ENCODE measurements at places on chromosomes 5 and 9.

GRCh38 chr5:173530547-173530946 is 85.9 kb downstream of the BOD1 start:
- no peak for DNase-seq

DNA sequence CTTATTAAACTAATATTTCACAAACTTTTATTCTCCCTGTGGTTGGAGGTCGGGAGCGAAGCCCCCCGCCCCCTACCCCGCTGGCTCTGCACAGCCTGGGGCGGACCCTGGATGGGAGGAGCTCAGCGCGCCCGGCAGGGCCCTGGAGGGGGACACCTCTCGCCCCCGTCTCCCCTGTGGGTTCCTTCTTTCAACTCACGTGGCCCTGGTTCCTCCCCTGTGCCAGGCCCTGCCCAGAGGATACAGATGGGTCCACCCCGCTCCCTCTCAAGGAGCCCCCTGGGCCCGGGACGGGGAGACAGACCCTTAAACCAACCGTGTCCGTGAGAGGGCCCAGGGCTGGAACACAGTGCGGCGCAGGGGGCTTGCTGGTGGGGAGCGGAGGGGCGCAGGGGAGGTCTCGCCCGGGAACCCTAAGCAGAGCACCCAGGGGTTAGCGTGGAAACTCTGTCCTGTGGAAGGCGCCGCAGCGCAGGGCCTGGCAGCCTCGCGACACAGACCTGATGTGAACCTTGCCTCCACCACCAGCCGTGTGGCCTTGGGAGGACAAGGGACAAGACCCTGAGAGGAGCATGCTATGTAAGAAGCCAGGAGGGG is 103.7 kb upstream of the MVB12B start:
- no peak for DNase-seq

DNA sequence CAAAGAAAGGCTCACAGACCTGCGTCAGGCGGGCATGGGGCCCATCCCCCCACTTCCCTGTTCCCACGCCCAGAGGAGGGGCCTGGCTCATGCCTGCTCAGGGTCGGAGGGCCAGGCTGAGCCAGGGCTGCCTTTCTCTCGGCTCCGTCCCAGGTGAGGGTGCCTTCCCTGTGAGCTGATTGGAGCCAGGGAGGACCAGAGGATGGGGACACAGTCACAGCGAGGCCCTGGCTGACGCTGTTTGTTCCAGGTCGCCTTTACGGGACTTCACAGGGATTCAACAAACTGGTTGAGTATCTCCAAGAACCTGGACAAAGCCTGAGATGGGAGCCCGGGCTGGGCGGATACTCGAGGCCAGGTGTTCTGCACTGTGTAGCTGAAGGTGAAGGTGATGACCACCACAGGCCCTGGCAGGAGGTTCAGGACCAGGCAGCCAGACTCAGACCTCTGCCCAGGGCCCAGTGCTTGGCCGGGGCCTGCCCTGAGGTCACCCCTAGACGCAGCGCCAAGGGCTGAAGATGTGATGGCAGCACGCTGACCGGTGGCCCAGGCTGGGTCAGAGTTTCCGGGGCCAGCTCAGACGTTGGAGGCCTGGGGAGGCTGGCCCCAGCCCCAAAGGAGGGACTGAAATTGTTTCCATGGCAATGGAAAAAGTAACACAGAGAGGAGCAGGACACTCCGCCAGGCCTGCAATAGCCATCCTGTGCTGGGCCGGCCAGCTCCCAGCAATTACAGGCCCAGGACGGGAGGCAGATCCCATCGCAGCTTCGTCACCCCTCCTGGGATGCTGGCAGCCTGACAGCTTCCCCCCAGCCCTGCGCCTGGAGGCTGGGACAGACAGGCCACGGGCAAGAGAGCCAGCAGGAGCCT is 65.3 kb upstream of the ADAMTS2 start:
- no peak for DNase-seq

DNA sequence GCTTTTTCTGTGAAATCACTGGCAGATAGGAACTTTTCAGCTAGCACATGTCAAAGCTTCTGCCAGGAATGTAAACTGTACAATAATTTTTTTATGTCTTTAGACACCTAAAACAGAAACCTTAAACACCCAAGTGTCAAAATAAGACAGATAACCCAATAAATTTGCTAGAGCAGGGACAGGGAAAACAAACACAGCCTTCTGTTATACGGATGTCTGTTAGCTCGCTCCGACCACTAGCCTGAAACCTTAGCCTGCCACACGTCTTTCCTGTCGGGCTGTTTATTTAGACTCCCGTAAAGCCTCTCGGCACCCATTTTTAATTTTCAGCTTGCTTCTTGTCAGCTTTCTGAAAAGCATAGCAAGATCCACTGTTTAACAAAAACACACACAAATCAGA is 355.4 kb upstream of the SLC24A2 start:
- DNase-seq = no peak

GRCh38 chr5:94750681-94751080 is 132.2 kb downstream of the SLF1 start:
- no peak for DNase-seq

GRCh38 chr9:87725356-87725899 is 491 bp upstream of the CTSL start:
- DNase-seq = no peak

DNA sequence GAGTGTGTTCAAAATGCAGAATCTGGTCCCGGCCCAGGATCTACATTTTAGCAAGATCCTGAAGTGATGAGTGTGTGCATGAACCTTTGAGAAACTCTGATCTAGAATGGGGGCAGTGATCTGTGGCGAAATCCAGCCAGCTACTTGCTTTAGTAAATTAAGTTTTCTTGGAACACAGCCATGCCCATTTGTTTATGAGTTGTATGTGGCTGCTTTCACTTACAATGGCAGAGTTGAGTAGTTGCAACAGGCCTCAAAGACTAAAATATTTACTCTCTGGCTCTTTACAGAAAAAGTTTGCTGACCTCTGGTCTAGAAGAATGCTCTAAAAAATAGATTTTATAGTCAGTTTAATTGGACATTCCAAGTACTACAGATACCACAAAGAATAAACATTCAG is 588.3 kb downstream of the BNC2 start:
- no peak for DNase-seq

DNA sequence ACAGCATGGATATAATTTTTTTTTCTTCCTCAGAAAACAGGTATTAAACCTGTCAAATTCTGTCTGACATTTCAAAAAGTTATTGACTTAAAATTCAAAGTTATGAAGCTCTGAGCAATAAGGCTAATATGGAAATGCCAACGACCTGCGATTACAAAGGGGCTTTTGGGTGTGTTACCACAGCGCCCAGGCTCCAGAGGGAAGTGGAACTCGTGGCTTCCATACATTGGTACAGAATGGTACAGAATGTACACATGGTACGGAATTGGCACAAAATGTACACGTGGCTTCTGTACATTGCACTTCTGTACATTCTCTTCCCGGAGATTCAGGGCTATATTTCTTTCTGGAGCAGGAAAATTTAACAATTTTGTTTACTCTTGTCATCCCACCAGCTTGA is 225.1 kb upstream of the TBCA start:
- DNase-seq = no peak

DNA sequence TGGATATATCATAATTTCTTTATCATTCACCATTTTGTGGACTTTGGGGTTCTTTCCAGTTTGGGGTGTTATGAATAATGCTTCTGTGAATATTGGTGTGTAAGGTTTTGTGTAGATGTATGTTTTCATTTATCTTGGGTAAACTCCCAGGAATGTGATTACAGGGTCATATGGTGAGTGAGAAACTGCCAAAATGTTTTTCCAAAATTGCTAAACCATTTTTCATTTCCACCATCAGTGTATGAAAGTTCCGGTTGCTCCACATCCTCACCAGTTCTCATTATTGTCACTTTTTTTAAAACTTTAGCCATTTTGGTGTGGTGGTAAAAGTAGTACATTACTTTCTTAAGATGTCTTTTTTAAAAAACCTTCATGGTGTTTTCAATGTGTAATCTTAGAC is 152.9 kb downstream of the NIPBL start:
- DNase-seq = no peak
